ENCODE measurements at places on chromosomes 5 and 9. TPM values are rescaled to one million over a fixed set of nuclear protein-coding genes. Genes with fewer than 3 reads are reported as not detected.

- DNase-seq: no peak
These were observed 6.4 kb upstream of the FCHO2 start for GRCh38 chr5:72949481-72949880.

DNA sequence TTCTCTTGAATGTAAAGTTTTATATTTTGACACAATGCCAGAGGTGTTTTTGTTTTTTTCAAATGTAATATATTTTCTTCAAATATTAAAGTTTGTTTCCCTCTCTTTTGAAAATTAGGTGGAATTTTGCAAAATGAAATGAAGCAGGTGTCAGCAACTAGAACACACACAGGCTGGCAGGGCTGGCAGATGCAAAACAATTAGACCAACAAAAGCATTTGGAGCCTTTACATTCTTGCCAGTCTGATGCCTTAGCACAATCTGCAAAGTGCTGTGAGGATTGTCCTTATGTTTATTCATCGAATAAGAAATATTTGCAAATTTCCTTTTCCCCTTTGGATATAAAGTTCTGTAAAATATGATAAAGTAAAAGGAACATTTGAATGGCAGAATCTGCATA lies 1063.9 kb downstream of the CDH9 start:
- DNase-seq: no peak

GRCh38 chr5:119396030-119396664 lies 40.3 kb downstream of the TNFAIP8 start:
- DNase-seq: no peak

GRCh38 chr5:58407042-58407719 lies 52.7 kb downstream of the PLK2 start:
- DNase-seq: no peak

DNA sequence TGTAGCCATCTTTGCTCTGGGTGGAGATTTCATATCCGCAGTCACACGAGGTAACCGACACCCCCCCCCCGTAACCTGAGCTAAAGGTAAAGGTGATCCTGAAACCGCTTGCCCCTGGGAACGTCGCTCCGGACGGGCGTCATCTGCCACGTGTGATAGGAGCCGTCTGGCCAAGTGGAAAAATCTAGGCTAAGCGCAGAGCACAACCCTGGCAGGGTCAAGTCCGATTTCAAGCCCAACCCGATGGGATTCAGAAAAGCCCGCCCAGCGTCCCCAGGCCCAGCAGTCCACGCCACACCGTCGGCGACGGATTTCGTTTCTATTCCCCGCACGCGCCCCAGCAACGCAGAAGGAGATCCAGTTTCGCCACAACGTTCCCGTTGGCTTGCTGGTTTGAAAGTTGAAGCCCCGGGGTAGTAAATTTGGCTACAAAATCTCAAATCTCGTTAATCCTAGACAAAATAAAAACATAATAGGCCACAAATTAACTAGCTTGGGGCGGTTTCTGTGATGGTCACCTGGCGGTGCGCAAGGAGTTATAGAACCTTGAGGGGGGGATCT lies 32.4 kb upstream of the NFIB start:
- DNase-seq: no peak

GRCh38 chr5:128665747-128666355 lies 127.8 kb upstream of the FBN2 start:
- no peak for DNase-seq

DNA sequence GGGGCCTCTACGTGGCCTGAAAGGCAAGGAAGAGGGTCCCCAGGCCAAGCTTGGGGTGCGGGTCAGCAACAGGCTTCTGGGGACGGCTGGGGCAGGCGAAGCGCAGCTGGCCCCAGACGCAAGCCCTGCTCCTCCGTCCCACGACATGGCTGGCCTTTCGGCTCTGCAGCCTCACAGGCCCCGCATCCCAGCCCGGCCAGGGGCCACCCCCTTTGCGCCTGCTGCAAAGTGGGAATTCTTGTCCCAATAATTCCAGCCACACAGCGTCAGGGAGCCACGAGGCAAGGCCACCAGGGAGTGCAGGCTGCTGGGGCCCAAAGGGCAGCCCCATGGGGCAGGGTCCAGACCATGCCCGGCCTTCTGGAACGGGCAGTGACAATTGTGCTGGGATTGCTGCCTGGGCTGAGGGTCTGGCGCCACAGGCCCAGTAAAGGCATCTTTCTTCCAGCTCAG lies 1.1 kb upstream of the ENTPD2 start:
- DNase-seq: no peak

DNA sequence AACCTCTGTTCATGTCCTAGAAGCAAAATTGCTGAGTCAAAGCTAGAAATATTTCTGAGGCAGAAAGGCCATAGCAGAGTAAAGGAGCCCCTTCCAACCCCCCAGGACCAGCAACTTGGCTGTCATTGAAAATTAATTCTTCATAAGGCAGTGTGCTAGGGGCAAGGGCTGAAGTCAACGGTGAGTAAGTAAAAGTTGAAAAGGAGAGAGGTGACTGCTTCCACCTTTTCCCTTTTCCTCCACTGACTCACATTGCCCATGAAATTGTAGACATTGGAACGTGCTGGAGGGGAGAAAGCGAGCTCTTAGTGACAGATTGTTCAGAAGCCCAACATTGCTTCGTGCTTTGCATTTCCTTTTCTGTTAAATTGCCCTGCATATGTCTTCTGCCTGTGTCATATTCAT lies 19.1 kb downstream of the GLRA1 start:
- no peak for DNase-seq

DNA sequence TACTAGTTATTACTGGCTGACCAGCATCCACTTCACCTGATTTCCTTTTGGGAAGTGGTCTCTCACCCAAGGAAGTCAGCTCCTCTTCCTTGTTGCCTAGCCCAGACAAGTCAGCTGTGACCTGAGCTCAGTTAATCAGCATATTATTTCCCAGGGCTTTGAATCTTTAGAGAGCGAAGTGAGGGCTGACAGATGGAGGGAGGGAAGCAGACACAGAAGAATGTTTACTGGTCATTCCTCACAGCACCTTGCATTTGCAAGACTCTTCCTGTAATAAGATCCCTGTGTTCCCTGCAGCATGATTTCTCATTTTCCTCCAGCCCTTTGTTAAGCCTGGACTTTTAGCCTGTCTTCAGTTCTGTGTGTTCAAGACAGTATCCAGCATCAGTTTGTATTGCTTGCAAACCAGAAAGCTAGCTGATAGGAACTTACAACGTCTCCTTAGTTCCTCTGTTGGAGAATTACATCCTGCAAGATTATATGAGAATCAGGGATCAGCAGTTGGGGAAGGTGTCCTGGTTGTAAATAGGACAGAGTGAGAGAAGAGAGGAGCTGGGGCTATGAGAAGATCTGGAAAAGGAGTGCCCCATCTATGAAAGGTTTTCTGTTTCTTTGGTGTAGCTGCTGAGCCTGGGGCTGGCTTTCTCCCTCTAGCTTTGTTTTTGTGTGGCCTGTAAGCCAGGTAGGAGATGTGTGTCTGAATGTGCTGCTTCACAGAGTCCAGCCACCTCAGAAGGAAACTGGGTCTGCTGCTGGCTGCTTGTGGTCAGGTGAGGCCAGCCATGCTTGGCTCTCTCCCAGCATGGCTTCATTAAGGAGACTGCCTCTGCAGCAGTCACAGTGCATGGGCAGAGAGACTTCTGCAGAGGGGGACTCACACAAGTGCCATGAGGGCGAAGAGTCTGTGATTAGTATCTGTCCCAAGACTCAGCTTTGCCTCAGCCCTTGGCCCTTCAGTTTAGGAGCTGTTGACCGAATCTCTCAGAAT lies 50.3 kb downstream of the MAN2A1 start:
- DNase-seq: no peak

DNA sequence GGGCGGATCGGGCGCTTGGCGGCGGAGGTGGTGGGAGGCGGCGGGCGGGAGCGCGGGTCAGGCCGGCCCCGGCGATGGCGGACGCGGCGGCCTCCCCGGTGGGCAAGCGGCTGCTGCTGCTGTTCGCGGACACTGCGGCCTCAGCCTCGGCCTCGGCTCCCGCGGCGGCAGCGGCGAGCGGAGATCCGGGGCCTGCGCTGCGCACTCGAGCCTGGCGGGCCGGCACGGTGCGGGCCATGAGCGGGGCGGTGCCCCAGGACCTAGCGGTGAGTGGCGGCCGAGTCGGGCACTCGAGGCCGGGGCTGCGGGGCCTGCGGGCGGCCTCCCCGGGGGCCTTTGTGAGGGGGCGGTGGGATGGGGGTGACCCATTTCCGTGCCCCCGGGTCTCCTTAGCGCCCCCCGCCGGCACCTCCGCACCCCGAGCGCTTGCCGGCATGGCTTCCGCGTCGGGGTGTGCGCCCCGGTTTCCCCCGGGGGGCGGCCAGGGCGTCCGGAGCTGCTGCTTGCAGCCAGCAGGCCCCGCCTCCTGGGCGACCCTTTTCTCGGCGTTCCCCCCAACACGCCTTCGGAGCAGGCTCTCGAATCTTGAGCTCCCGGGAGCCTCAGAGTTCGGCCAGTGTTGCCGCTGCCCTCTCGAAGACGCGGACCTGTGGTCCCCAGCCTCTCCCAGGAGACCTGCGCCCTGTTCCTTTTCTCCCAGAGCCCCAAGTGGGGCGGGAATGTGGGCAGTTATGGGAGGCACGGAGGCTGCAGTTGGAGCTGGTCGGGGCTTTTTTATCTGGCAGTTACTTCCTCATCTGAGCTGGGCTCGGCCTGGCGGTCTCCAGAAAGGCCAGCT lies 456 bp downstream of the KDM3B start:
- peak; percentile 84 for DNase-seq

DNA sequence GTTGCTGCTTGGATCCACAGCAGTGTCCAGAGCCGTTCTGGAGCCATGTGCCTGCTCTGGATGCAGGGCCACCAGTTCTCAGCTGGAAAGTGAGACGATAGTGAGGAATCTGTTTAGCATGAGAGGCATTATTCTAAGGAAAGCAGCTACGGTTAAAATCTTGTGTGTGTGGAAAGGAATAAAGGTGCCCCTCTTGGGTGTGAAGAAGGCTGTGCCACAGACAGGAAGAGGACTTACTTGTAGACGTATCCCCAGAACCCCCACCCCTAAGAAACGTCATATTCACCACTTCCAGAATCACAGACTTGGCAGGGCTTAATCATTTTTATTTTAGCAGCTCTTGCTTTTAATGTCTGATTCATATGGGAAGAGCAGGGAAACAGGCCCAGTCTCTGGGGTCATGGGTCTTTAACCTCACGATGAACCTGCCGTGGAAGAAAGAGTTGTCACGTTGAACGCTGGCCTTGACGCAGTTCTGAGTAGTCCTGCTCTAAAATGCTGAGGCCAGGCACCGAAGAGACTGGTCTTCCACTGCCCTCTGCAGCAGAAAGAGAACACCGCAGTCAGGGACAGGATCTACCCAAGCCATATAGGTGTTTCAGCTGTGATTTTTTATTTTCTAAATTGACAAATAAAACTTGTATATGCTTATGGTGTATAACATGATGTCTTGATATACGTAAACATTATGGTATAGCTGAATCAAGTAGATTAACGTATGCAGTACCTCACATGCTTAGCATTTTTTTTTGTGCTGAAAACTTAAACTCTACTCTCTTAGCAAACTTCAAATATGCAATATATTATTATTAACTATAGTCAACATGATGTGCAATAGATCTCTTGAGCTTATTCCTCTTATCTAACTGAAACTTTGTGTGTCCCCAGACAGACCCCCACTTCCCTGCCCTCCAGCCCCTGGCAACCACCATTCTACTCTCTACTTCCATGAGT lies 38.8 kb downstream of the CARTPT start:
- no peak for DNase-seq

- no peak for DNase-seq
These were observed 326.6 kb downstream of the ARL15 start for GRCh38 chr5:53983568-53984460.

- no peak for DNase-seq
These were observed 169.6 kb downstream of the SLC24A2 start for GRCh38 chr9:19619221-19619620.

DNA sequence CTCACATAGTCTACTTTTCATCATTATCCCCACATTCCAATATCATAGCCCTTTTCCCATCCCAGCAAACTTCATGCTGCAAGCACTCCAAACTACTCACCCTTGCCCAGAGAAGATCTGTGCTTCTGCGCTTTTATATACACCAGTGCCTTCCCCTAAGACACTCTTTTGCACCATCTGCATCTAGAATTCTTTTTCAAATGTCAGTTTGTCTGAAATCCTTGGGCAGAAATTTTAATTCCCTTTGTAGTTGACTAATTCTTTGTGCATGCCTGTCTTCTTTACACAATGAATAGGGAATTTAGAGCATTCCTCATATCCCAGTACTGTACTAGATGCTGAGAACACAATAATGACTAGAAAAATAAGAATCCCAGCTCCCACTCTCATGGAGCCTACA lies 298.9 kb downstream of the KCNN2 start:
- DNase-seq: no peak

DNA sequence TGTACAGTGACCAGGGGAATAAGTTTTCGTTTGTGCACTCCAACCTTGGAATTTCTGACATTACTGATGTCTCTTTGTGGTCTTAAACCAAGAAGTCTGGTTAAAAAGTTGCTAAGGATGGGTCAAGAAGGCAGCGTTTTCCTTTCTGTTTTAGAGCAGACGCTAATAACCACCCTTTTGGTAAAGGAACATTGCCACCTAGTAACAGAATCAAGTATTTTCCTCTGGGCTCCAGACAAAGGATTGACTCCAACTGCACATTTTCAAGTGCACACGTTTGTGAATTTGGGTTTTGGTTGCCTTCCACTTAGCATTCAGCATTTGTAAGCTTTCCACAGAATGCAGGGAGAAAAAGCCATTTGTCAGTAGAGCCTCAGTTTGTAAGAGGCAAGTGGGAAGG lies 22.2 kb upstream of the CEP78 start:
- DNase-seq: no peak

- DNase-seq: no peak
These were observed 50.6 kb upstream of the FER start for GRCh38 chr5:108696951-108697715.

DNA sequence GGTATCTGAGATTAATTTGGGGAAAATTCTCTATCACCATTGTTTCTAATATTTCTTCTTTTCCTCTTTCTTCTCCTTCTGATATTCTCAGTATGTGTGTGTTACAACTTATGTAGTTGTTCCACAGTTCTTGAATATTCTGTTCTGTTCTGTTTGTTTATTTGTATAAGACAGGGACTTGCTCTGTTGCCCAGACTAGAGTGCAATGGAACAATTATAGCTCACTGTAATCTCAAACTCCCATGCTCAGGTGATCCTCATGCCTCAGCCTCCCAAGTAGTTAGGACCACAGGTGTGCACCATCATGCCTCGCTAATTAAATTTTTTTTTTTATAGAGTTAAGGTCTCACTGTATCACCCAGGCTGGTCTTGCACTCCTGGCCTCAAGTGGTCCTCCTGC lies 145.8 kb upstream of the TUT7 start:
- DNase-seq: no peak

The FAM78A gene
- total RNA-seq: 14.8 TPM

The ISCA1 gene
- total RNA-seq: 22.0 TPM

The WDR38 gene
- not detected for total RNA-seq

The WNT8A gene
- not detected for total RNA-seq

The LMX1B gene
- total RNA-seq: 0.14 TPM

The FCN2 gene
- total RNA-seq: not detected

The CARTPT gene
- not detected for total RNA-seq

The SLC36A2 gene
- not detected for total RNA-seq

The TYRP1 gene
- total RNA-seq: 7.1 TPM

Data from upper lobe of right lung (tissue), 1 donor.